ENCODE measurements at places on chromosomes 5 and 9.

GRCh38 chr5:137815202-137815990, 52.3 kb upstream of the MYOT start:
- no peak for DNase-seq

DNA sequence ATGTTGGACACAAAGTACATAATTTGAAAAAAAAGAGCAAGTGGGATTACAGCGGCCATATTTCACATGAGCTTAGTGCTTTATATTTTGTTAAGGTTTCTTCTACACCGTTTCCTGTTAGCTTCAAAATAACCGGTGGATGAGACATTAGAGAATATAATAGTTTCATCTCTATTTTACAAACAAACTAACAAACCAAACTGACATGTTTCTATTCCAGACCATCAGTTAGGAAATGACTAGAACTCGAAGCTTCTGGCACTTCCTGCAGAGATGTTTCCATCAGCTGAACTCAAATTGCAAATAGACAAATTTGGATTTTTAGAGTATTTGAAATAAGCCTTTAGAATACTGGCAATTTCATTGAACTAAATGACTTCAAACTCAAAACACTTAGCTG, 86.5 kb downstream of the MTRR start:
- no peak for DNase-seq

DNA sequence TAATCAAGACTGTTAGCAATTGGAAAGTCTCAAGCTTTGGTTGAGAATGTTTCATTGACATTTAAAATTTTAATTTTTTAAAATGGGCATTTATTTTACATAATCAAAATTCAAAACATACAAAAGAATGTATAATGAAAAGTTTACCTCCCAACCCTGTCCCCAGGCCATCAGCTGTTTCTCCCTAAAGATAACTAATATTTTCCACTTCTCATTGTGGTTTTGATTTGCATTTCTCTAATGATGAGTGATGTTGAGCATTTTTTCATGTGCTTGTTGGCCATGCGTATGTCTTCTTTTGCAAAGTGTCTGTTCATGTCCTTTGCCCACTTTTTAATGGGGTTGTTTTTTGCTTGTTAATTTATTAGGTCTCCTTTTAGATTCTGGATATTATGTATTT, 11.4 kb upstream of the MACIR start:
- DNase-seq, result no peak

DNA sequence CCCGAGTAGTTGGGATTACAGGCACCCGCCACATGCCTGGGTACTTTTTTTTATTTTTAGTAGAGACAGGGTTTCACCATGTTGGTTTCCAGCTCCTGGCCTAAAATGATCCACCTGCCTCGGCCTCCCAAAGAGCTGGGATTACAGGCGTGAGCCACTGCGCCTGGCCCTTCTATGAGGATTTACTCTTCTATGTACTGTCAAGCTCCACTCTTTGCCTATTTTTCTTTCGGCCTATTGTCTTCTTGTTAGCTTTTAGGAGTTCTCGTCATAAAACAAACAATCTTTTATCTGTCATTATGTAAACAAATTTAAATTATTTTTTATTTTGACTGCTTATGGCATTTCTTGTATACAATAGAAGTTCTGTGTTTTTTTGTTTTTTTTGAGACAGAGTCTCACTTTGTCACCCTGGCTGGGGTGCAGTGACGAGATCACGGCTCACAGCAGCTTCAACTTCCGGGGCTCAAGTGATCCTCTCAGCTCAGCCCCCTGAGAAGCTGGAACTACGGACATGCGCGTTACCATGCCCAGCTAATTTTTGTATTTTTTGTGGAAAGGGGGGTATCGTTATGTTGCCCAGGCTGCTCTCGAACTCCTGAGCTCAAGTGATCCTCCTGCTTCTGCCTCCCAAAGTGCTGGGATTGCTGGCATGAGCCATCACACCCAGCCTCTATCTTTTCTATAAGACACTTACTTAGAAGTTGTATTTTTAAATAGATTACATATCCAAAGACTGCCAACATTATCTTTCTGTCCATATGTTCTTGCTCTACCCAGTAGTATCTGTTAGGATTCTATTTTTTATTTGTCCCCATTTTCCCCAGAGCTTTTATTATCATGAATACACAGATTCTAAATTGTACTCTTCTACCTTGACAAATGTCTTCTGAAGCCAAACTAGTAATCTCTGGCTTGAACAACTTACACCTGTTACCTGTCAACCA, 29.2 kb downstream of the CSNK1A1 start:
- DNase-seq, result no peak

- DNase-seq, result no peak
Measured at GRCh38 chr9:122039234-122039633, 53.9 kb downstream of the TTLL11 start.

DNA sequence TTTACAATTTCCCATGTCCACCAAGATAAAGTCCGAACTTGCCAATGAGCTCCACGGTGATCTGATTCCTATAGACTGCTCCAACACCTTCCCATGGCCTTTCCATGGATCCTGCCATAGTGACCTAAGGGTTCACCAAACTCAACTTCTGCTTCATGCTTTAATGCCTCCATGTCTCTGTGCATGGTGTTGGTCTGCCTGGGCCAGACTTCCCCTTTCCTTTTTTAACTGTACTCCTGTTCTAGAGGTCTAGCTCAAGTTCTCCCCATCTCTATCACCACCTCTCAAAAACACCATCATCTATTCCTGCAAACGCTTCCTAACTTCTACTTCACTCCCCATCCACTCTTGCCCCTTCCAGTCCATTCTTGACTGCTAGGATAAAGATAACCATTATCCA, 14.8 kb upstream of the SMARCA2 start:
- no peak for DNase-seq

DNA sequence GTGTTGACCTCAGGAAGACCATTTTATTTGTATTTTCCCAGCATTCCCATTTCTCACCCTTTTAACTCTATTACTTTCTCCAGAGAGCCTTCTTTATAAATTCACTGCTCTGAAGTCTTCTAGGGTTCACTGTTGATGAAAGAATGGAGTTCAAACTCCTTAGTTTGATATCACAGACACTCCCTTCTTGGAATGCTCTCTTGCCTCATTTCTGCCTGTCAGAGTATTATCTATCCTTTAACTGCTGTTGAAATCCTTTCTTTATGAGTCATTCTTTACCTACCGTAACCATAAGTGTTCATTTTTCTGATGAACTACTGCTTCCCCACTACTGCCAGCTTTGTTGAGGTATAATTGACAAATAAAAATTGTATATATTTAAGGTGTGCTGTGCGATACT, 4.3 kb downstream of the RIC1 start:
- no peak for DNase-seq

Data from stimulated activated CD8-positive, alpha-beta memory T cell treated with anti-CD3 and anti-CD28 coated beads, Interleukin-4, amount 100 ng/mL, for 4 hours (primary cell).